ENCODE measurements at places on chromosomes 11 and 22.

DNA sequence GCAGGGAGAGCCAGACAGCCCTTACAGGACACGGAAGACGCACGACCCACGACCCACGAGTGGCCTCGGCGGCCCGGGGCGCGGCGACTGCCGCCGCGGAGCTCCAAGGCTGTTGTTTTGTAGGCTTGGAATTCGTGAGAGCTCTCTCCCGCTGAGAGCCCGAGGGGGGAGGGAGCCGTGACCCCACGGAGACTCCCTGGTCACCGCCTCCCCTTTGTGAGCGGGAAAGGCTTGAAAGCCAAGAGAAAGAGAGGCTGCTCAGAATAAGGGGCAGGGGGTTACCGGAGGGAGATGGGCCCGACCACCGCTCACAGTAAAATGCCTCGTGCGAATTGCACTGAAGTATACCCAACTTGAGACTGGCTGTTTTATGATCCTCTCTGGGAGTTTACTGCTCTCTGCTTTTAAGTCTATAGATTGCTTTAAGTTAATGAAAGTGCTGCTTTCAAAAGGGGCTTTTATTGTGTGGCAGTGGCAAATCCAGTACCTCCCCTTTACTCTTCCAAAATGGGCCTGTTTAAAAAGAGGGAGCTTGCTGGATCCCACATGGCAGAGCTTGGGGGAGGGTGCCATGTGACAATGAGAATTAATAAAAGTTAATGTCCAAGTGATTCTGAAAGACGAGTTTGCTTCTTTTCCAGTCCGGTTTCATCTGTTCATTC, 2.9 kb downstream of the PKNOX2 start:
- DNase-seq = no peak

DNA sequence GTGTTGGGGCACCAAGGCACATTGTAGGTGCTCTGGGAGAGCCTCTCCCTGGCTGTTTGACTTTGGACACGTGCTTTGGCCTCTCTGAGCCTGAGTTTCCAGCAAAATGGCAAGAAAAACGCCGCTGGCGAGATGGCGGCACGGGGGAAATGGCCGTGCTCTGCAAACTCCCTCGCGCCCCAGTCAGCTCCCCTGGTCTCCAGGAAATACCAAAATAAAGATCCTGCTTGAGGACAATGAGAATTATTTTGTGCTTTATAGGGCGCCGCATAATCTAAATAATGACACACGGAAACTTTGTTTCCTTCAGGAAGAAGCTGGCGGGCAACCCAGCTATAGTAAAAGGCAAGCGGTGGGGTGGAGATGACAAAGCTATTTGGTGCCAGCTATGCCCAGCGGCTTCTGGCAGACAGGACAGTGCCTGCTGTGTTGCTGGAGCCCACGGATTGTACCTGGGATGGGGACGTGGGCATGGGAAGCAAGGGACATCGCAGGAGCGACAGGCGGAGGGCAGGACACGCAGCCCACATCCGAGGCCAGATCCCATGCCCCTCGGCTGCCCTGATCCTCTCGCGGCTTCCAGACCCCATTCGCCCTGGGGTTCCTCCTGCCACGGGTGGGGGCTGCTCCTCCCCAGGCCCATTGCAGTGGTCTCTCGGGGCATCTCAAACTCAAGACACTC, 26.3 kb upstream of the RFPL3 start:
- DNase-seq = no peak

- no peak for DNase-seq
Observed at GRCh38 chr11:118219732-118220131, 5.1 kb downstream of the JAML start.

GRCh38 chr22:25023879-25024278, 71.4 kb downstream of the KIAA1671 start:
- no peak for DNase-seq

GRCh38 chr11:34585735-34586487, 35.0 kb upstream of the EHF start:
- no peak for DNase-seq
